ENCODE measurements at places on chromosomes 5 and 9. TPM values are rescaled to one million over a fixed set of nuclear protein-coding genes. Genes with fewer than 3 reads are reported as not detected.

GRCh38 chr5:10527281-10527950, 36.5 kb upstream of the ANKRD33B start:
- H3K4me1 ChIP-seq: no peaks in the 10 kb centered on the region
- DNase-seq: no peak
- H3K27ac ChIP-seq: no peak overlapping the region
- H3K36me3 ChIP-seq: no peaks in the 10 kb centered on the region

DNA sequence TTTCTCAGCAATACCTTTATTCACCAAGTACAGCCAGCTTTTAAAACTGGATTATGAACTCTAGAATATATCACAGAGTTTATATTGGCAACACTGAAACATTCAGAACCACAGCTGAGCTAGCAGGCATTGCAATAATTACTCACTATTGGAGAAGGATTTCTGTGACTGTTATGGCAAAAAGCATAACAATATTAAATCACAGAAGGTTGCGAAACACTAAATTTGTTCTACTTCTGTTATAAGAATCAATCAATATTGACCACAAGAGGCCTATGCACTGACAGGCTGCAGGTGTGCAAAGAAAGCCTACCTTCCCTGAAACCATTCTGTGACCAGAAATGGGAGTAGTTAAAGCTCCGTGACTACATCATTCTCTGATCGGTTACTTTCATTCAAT, 59.2 kb downstream of the AP3B1 start:
- DNase-seq: no peak
- no peak overlapping the region for H3K27ac ChIP-seq
- H3K4me1 ChIP-seq: peaks cover 4% of the 10 kb centered on the region
- peaks cover 9% of the 10 kb centered on the region for H3K36me3 ChIP-seq
- no peak overlapping the region for H3K4me3 ChIP-seq

- no peak overlapping the region for H3K27ac ChIP-seq
- no peaks in the 10 kb centered on the region for H3K36me3 ChIP-seq
- H3K27me3 ChIP-seq: peaks cover 4% of the 10 kb centered on the region
These were observed 12.1 kb upstream of the TLE4 start for GRCh38 chr9:79559495-79560181.

DNA sequence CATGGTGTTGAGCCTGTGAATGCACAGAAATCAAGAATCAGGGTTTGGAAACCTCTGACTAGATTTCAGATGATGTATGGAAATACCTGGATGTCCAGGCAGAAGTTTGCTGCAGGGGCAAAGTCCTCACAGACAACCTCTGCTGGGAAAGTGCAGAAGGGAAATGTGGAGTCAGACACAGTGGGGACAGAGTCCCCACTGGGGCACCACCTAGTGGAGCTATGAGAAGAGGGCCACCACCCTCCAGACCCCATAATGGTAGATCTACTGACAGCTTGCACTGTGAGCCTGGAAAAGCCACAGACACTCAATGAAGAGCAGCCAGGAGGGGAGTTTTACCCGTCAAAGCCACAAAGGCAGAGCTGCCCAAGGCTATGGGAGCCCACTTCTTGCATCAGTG, 181.9 kb upstream of the SEMA6A start:
- H3K27ac ChIP-seq: no peak overlapping the region
- H3K4me3 ChIP-seq: no peak overlapping the region
- DNase-seq: no peak
- no peaks in the 10 kb centered on the region for H3K36me3 ChIP-seq
- H3K4me1 ChIP-seq: no peaks in the 10 kb centered on the region

The CATSPER3 gene
- total RNA-seq: 0.81 TPM

DNA sequence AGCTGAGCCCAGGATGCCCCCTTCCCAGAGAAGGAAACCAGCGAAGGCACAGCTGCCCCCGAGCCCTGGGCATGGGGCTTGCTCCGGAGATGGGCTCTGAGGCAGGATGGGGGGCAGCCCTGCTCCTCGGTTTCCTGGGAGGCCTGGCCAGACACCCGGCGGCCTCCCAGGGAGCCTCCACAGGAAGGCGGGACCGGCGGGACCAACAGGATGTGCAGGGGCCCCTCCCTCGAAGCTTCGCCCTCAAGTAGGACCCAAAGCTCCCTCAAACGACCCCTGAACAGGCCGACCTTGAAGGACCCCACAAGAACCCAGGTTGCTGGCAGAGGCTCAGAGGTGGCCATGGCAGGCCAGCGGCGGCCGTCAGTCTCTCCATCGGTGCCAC, 11.7 kb downstream of the EXD3 start:
- DNase-seq: no peak
- H3K4me3 ChIP-seq: no peak overlapping the region
- no peaks in the 10 kb centered on the region for H3K36me3 ChIP-seq
- no peaks in the 10 kb centered on the region for H3K27me3 ChIP-seq
- H3K27ac ChIP-seq: no peak overlapping the region

The ANKRD18B gene
- 3.5 TPM for total RNA-seq

The MAPKAP1 gene
- total RNA-seq: 108 TPM

DNA sequence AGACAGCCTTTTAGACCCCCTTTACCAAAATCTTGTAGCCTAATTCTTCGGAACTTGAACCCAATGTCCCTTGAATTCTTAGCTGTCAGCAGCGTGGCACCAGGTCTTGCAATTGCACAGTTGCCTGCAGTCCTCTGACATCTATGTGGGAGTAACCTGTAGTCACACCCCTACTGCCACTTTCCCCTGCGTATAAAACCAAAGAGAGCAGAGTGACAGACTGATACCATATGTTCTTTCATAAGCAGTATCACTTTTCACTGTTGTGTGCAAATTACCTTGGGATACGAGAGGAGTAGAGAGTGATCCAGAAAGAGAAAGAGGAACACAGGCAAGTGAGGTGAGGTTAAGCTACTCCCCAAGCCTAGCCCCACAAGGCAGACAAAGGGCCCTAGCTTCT, 364.3 kb upstream of the ADAMTSL1 start:
- DNase-seq: no peak
- no peak overlapping the region for H3K4me3 ChIP-seq
- H3K27ac ChIP-seq: no peak overlapping the region
- peaks cover 2% of the 10 kb centered on the region for H3K27me3 ChIP-seq
- no peaks in the 10 kb centered on the region for H3K4me1 ChIP-seq

The SCGB3A2 gene
- not detected for total RNA-seq

- no peaks in the 10 kb centered on the region for H3K4me1 ChIP-seq
- no peak overlapping the region for H3K27ac ChIP-seq
- peaks cover 2% of the 10 kb centered on the region for H3K27me3 ChIP-seq
- no peaks in the 10 kb centered on the region for H3K36me3 ChIP-seq
- no peak for DNase-seq
- H3K4me3 ChIP-seq: no peak overlapping the region
These were observed 81.4 kb downstream of the SPATA31C2 start for GRCh38 chr9:88056876-88057275.

The CACFD1 gene
- 1.1 TPM for total RNA-seq

DNA sequence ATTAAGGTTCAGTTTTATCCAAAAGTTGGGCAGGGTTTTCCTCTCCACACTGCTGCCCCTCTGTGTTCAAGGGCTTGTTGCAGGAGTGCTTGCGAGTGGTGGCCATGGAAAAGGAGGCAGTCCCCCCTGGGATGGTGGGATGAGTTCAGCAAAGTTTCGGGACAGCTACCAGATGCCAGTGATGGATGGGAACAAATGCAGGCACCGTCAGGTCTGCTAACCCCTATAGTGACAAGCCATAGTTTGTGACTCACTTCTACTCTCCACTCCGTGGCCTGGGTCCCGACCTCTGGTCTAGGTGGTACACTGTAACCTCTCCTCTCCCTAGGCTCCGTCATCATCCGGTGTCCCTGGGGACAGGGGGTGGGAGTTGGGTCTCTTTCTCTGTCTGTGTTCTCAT, 3.8 kb upstream of the RNF14 start:
- no peaks in the 10 kb centered on the region for H3K27me3 ChIP-seq
- DNase-seq: no peak
- H3K27ac ChIP-seq: no peak overlapping the region
- H3K4me3 ChIP-seq: no peak overlapping the region
- peaks cover 24% of the 10 kb centered on the region for H3K4me1 ChIP-seq
- no peaks in the 10 kb centered on the region for H3K36me3 ChIP-seq

- H3K4me3 ChIP-seq: no peak overlapping the region
- DNase-seq: no peak
- H3K36me3 ChIP-seq: no peaks in the 10 kb centered on the region
These were observed 14.9 kb downstream of the FOXI1 start for GRCh38 chr5:170120576-170120975.

The SLC4A9 gene
- not detected for total RNA-seq

GRCh38 chr5:95838001-95838520, 15.5 kb upstream of the GLRX start:
- H3K27me3 ChIP-seq: peaks cover 2% of the 10 kb centered on the region
- H3K4me1 ChIP-seq: peaks cover 44% of the 10 kb centered on the region
- DNase-seq: no peak

The LEAP2 gene
- total RNA-seq: 3.9 TPM

DNA sequence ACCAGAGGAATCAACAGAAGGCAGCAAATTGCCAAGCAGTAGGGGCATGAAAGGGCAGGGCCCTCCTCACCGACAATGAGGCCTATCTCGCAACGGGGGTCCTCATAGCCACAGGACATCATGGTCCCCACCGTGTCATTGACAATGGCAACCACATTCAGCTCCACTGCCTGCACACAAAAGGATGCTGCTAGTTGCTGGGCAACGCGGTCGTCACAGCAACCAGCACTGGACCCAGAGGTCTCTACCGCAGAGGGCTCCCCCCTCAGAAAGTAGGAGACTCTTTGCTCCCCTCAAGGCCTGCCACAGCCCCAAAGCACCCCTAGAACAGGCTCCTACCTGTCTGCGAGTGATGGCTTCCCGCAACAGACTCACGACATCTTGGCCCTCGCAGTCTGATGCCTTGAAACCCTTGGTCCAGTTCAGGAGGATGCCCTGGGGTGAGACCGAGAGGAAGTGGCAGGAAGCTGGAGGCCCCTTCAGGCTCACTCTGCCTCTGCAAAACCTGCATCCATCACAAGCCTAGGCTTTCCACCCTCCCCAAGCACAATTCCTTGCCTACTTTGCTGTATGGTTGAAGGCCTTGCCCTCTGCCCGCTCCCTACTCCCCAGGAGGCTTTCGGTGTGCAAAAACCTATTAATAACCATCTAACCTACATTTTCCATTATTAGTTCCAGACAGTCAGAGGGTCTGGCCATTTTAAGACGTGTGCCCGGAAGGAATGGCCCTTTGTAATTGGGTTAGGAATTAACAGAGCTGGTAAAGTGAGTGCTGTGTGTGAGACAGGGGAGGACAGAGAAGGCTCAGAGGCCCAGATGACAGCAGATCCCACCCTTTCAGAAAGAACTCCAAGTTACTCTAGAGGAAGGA, 15.2 kb downstream of the HK3 start:
- H3K4me1 ChIP-seq: peaks cover 5% of the 10 kb centered on the region
- H3K27me3 ChIP-seq: no peaks in the 10 kb centered on the region
- no peak overlapping the region for H3K27ac ChIP-seq
- no peak for DNase-seq
- no peaks in the 10 kb centered on the region for H3K36me3 ChIP-seq

DNA sequence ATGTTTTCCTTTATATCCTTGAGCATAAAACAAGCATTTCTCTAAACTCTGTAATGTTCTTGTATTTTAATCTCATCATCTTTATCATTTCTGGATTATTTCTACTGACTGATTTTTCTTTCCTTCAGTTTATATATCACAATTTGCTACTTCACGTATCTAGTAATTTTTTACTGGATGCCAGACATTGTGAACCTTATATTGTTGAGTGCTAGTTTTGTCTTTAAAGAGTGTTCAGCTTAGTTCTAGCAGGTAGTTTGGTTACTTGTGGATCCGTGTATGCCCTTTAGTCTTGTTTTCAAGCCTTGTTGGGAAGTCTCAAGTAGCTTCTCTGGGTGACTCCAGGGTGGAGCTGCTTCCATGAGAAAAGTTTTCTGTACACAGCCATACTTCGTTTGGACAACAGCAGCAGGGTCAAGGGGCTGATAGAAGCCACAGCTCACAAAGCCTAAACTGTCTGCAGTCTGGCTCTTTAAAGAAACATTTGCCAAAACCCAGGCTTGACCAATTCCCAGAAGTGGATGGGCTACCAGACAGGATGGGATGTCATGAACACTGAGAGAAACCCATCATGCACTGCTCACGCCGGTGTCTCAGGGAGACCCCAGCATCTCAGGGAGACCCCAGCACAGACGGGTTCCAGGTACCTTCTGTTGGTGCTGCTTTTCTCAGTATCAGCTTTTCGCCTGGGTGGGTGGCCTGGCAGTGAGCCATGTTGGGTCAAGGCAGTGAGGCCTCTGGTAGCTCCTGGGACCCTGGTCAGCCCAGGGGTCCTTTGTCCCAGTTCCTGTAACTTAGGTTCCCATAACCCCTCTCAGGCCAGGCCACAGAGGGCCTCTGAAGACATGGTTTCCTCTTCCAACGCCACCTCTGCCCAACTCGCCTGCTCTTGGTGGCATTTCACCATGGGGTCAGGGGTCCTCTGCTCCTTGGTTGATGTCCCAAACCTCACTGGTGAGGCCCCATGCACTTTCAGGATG, 29.1 kb downstream of the TRIP13 start:
- H3K4me3 ChIP-seq: no peak overlapping the region
- H3K27ac ChIP-seq: no peak overlapping the region
- H3K4me1 ChIP-seq: peaks cover 6% of the 10 kb centered on the region
- peaks cover 14% of the 10 kb centered on the region for H3K27me3 ChIP-seq
- H3K36me3 ChIP-seq: peaks cover 4% of the 10 kb centered on the region
- DNase-seq: no peak

The MAMDC2 gene
- not detected for total RNA-seq

DNA sequence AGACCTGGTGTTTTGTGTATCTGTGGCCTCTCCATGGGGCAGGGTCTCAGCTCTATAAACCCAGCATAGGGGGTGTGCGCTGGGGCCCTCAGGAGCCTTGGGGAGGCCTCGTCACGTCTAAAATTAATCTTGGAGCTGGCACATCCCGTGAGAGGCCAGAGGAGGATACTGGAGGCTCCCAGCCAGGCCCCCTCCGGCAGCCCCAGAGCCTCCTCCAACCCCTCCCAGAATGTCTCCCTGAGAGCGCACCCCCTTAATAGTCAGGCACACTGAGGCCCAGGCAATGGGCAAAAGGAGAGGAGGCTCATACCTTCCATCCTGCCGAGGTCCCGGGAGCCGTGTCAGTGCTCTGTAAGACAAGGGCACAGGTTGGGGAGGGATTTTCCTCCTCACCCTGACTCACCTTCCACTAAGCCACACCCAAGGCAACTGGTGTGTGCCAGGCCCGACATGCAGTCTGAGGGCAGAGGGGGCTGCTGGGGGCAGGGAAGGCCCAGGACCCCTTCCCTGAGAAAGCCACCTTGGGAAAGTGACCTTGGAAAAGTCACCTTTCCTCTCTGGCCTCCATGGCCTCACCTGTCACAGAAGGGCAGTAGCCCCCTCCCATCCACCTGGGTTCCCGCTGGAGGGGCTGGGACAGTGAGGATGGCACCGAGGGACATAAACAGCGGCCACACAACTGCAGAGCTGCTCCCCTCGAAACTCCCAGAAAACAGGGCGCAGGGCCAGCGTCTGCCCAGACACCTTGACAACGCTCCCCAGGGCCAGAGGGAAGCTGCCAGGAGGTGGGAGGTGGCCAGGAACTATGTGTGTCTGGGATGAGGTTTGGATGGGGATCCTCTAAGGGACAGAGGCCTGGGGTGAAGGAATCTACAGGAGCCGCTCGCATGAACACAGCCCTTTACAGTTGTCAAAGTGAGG, 2.9 kb downstream of the AK1 start:
- peaks cover 6% of the 10 kb centered on the region for H3K27me3 ChIP-seq
- H3K27ac ChIP-seq: no peak overlapping the region
- no peak for DNase-seq
- peaks cover 4% of the 10 kb centered on the region for H3K36me3 ChIP-seq
- H3K4me3 ChIP-seq: no peak overlapping the region

GRCh38 chr5:133941456-133942196, 26.8 kb downstream of the C5orf15 start:
- DNase-seq: no peak
- H3K36me3 ChIP-seq: no peaks in the 10 kb centered on the region
- no peak overlapping the region for H3K4me3 ChIP-seq

The PCDHGA10 gene
- total RNA-seq: 0.13 TPM

GRCh38 chr5:83777856-83778255, 57.2 kb upstream of the HAPLN1 start:
- DNase-seq: no peak
- H3K36me3 ChIP-seq: no peaks in the 10 kb centered on the region
- no peaks in the 10 kb centered on the region for H3K4me1 ChIP-seq

The SARDH gene
- total RNA-seq: 0.60 TPM

The ODF2 gene
- total RNA-seq: 55.6 TPM

All from activated T-helper 1 cell treated with anti-CD3 and anti-CD28 coated beads, Interleukin-12 subunit alpha, Interleukin-12 subunit beta, Interleukin-2, Interleukin-4 antibody, amounts not matched to agents 30 ng/mL and 10 ng/mL and 1 ng/mL, durations not matched to agents 14 hours and 24 hours and 36 hours (primary cell).